ENCODE measurements at places on chromosomes 4 and X.

DNA sequence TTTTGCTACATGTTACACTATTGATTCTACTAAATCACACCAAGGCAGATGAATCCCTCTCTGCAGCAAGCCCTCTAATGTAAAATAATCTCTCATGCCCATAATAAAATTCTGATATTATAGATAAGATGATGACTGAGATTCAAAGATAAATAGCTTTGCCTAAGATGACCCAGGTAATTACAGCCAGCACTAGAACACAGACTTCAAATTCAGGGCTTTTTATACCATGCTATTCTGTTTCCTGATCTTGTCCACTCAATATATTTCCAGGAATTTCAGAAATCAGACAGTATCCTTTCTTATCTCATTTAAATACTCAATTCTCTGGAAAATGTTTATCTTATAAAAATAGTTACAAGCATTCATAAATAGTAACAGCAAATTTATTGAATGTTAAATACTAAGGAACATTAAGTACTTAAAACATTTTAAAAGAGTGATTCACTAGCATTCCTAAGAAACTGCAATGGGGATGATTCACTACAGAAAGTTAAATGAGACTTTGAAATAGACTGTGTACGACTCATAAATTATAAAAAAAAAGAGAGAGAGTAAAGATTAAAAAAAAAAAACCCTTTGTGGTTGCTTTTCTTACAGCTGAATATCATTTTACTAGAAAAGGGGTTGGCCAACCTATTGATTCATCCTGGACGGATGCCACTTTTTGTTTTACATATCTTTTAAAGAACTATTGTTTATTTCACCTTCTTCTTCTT lies 45.8 kb upstream of the IL21 start:
- DNase-seq = no peak

DNA sequence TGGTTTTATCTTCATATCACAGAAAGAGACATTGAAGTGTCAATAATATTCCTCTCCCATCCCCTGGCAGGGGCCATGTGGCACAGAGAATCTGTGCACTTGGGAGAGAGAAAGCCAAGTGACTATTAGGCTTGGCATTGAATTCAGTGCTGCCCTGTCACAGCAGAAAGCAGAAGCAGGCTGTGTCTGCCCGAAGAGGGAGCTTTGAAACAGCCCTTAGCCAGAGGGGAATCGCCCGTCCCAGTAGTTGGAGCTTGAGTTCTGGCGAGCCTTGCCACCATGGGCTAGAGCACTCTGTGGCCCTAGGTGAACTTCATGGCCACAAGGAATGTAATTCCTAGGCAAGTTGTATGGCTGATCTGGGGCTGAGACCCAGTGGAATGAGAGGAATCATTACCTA lies 282.5 kb upstream of the PCDH10 start:
- no peak for DNase-seq

DNA sequence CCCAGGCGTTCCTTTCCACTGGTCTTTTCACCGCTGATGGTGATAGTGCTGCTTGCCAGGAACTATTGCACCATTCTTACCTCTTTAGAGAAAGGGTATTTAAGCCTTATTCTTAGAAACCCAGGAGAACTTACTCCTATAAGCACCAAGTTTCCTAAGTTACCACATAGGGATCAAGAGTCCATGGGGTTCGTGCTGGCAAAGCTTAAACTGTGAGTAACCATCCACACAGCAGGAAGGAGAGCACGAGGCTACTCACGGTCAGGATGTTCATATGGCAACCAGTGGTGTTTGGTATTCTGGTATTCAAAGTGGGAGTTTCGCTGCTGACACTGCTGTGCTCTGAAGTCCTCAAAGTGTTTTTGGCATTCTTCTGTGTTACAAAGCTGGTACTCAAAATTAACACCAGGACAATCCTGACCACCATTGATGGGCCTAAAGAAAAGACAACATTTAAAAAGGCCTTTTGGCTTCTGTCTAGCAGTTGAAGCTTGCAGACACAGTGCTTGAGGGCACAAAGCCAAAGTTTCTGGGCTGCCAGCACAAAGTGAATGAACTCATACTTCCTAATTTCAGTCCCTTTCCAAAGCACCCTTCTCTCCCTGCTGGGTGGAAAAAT lies 256.9 kb downstream of the ADAMTS3 start:
- no peak for DNase-seq

- DNase-seq = no peak
These were observed 19.7 kb upstream of the PNPLA4 start for GRCh38 chrX:7946960-7947359.

- DNase-seq = no peak
These were observed 67.4 kb upstream of the FAM47B start for GRCh38 chrX:34875204-34875603.

DNA sequence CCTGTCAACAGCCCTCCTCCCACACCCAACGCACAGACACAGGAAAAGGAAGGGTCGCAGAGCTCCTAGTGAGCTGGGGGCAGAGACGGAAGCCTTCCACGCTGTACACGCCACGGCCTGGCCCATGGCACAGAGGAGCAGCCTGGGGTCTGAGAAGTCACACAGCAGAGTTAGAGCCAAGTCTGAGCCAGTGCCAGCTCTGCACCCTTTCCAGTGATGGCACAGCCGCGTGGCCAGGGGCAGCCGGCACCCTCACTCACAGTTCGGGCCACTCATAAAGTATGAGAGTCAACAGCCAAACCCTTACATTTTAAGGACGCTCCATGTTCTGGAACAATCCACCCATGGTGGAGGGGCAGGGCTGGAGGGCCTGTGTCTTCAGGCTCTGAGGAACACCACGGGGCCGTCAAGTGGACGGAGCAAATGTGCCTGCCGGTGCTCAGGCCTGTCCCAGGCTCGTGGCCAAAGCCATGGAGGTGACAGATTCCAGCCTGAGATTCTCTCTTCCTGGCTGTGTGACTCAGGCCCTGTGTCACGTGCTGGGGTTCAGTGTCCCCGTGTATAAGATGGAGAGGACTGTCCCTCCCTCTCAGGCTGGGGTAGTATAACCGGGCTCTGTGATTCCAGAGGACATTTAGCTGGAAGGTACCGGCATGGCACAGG lies 91.2 kb downstream of the ABLIM2 start:
- DNase-seq = no peak

DNA sequence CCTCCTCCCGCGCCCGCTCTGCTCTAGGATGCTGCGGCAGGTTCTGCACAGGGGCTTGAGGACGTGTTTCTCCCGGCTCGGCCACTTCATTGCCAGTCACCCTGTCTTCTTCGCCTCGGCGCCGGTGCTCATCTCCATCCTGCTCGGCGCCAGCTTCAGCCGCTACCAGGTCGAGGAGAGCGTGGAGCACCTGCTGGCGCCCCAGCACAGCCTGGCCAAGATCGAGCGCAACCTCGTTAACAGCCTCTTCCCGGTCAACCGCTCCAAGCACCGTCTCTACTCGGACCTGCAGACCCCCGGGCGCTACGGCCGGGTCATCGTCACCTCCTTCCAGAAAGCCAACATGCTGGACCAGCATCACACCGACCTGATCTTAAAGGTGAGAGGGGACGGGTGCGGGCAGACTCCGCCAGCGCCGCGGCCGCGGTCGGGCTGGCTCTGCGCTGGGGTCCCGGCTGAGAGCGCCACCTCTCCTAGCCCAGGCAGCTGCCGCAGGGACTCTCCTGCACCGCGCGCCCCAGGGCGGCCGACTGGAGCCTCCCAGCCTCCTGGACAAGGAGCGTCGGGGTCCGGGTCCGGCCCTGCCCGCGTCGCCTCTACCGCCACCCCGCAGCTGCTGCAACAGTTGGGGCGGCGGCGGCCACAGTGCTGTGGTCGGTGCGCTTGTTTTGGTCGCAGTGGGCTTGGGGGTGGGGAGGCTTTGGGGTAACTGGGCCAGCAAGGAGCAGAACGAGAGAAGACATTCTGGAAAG lies at the start of gene PTCHD1:
PTCHD1 (plus strand) TSS at position 2 of the 752 bp plus-strand sequence; CDS start at position 29, 27 bp downstream.
- DNase-seq = no peak

GRCh38 chrX:30831082-30831481 lies 58.0 kb downstream of the TAB3 start:
- no peak for DNase-seq

- no peak for DNase-seq
These were observed 20.4 kb downstream of the PIN4 start for GRCh38 chrX:72201836-72202536.

DNA sequence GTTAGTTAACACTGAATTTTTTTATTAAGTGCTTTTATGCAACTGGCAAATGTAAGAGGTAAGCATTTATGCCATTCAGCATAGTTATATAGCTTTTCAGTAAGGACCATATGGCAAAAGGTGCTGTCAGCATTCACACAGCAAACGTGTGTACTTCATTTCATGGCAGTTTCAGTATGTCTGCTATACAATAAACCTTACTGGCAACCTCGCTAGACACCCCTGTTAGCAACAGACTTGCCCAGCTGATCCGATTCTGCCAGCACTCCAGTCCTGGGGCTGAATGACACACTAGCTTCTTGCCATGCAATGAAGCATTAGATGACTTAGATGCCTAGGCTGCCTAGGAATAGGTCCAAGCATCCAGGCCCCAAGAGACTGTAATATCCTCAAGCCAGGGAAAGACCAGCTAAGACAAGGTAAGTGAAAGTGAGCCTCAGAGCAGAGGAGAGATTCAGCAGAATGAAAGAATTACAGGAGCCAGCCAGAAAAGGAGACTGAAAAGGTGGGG lies 47.3 kb upstream of the DOCK11 start:
- DNase-seq = no peak

GRCh38 chr4:16897991-16898827 lies at the start of gene LDB2:
Gene LDB2 (minus strand): TSS chr4:16898645.
- no peak for DNase-seq

GRCh38 chrX:118495958-118496762 lies 545 bp downstream of the DOCK11 start:
- DNase-seq = no peak

- DNase-seq = no peak
These were observed 685 bp downstream of the COMMD8 start for GRCh38 chr4:47462799-47463234.

- no peak for DNase-seq
These were observed 97.1 kb upstream of the BMPR1B start for GRCh38 chr4:94660614-94661013.

GRCh38 chr4:56040842-56041241 lies 92.1 kb downstream of the CEP135 start:
- DNase-seq = no peak

- no peak for DNase-seq
These were observed 28.2 kb upstream of the NEIL3 start for GRCh38 chr4:177281351-177281909.

Measured in GM19239 (cell line).